ENCODE measurements at places on chromosomes 11 and 22.

- DNase-seq: no peak
Observed at GRCh38 chr22:26585104-26585790, 4.7 kb downstream of the TPST2 start.

DNA sequence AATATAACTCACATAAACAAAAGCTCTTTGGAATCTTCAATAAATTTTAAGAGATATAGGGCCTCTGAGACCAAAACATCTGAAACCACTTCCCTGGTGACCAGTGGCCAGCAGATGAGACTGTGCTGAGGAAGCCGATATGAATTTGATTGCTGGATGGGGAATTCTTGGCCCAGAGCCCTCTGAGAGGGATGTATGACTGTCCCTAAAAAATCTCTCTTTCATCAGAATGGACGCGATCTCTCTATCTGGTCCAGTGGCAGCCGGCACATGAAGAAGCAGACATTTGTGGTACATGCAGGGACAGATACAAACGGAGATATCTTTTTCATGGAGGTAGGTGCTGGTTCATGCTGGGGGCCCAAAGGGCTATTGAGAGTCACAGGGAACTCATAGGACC is 37.5 kb downstream of the MYBPC3 start:
- DNase-seq: no peak

DNA sequence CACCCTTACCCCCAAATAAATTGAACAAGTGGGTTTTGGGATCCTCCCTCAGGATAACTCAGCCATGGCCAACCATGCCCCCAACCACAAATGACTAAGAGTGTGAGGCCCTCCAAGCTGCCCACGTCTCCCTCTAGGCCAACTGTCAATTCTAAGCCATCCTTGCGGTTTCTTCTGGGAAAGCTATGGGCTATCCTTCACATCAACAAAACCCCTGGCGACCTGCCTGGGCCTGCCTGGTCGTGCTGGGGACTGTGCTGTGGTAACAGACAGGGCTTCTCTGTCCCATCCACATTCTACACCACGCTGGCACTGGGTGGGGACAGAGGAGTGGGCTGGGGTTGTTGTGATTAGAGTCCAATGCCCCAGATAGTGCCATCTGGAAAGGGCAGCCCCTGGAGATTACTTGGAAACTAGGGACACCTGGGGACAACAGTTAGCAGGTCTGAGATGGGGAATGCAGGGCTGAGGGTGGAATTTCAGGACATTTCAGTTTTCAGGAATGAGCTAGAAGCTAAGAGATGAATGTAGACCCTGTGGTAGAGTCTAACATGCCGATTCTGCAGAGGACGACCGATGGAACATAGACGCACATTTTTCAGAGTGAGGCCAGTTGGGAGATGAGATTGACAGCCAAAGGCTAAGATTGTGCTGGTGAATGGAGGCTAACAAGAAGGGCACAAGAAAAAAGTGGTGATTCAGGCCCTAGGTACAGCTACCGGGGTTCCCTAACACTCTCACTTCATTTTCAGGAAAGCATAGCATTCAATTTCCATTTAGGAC is 131.9 kb downstream of the RASSF10 start:
- no peak for DNase-seq

- no peak for DNase-seq
Observed at GRCh38 chr11:93728792-93729128, 12.5 kb downstream of the TAF1D start.

- DNase-seq: no peak
Observed at GRCh38 chr11:130510407-130511006, 62.1 kb downstream of the ADAMTS15 start.

GRCh38 chr22:39215070-39215396 is 29.7 kb downstream of the PDGFB start:
- DNase-seq: no peak

DNA sequence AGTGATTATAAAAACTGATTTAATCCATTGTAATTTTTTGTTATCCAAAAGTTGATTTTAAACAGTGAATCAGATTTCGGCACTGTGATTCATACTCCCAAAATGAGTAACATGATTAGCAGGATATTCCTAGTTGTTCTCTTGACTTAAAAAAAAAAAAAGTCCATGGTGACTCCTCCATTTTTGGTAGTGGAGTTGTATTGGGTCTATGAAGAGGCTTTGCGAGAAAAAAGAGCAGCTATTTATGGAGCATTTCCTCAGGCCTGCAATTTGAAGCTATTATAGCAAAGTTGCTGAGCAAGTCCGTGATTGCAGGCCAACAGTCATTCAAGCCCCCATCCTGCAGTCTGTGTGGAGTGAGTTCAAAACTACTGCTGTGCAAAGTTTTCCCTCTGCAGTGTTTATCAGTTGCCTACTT is 28.8 kb downstream of the YAP1 start:
- no peak for DNase-seq

DNA sequence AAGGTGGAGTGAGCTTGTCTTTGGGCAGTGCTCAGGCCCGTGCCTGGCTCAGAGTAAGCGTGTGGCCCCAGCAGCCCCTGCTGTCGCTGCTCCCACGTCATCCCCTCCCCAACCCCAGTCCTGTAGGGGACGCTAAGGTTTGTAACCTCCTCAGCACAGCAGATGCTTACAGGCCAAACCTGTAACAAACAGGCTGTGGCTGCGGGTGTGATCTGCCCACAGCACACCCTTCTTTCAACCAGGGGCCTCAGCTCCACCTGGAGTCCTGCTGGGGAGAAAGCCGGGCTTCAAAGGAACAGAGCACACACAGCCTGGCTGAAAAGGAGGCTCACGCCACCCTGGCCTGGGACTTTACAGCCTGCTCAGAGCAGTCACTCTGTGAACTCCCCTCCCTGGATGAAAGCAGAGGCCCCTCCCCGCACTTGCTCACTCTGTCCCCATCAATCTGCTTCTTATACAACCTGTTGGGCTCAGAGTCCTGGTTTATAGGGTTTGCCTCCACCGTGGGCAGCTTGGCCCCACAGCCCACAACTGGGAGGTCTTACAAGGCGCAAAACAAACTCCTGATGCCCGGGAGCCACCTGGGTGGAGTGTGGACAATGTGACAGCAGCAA is 54.3 kb downstream of the SCUBE1 start:
- DNase-seq: no peak

DNA sequence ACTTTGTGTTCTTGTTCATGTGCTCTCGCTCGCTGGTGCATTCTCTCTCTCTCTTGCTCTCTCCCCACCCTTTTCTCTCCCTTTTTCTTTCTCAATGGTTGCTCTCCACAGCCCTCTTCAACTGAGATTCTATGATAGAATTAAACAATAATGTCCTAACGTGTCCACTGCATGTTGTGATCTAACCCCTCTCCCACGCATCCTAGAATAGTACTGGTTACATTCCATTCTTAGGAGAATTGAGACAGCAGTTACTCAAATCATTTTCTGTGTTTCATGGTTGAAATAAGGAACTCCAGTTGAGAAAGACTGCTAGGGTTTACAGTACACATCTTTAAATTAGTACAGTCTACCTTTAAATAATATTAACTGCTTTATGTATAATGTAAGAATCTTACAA is 318.1 kb upstream of the PITPNB start:
- no peak for DNase-seq

GRCh38 chr11:19589567-19590260 is 122.9 kb upstream of the NAV2 start:
- DNase-seq: no peak

- DNase-seq: no peak
Observed at GRCh38 chr11:95100856-95101507, 11.3 kb downstream of the ENDOD1 start.

GRCh38 chr22:46758867-46759290 is 3.6 kb upstream of the TBC1D22A start:
- DNase-seq: peak; percentile 66

GRCh38 chr11:80816966-80817365 is 1376.1 kb upstream of the TENM4 start:
- DNase-seq: no peak

DNA sequence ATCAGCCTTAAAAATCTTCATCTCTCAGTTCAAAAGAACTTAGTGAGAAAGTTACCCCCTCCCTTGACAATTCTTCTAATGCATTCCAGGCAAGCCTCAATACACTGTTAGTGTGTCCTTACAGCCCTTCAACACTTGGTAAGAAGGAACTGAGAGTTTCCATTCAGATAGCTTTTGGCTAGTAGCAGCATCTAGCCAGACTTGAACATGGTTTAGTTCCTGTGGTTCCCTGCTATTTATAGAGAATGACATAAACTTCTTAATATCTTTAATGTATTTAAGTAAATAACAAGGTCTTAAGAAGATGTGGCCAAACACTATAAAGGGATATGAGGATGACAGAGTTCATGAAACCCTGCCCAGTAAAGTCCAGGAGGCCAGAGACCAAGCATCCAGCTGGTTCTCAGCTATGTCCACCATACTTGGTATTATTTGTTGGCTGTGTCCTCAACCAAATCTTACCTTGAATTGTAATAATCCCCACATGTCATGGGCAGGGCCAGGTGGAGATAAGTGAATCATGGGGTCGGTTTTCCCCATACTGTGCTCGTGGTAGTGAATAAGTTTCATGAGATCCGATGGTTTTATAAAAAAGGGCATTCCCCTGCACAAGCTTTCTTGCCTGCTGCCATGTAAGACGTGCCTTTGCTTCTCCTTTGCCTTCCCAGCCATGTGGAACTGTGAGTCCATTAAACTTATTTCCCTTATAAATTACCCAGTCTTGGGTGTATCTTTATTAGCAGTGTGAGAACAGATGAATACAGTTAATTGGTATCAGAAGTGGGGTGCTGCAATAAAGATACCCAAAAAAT is 132.4 kb downstream of the LARGE1 start:
- no peak for DNase-seq

GRCh38 chr11:67410369-67410831 is 5.1 kb upstream of the CARNS1 start:
- DNase-seq: no peak

GRCh38 chr11:93542811-93543229 is 371 bp downstream of the SMCO4 start:
- DNase-seq: peak; percentile 53

- no peak for DNase-seq
Observed at GRCh38 chr11:67680696-67681470, 6.5 kb upstream of the ALDH3B2 start.

DNA sequence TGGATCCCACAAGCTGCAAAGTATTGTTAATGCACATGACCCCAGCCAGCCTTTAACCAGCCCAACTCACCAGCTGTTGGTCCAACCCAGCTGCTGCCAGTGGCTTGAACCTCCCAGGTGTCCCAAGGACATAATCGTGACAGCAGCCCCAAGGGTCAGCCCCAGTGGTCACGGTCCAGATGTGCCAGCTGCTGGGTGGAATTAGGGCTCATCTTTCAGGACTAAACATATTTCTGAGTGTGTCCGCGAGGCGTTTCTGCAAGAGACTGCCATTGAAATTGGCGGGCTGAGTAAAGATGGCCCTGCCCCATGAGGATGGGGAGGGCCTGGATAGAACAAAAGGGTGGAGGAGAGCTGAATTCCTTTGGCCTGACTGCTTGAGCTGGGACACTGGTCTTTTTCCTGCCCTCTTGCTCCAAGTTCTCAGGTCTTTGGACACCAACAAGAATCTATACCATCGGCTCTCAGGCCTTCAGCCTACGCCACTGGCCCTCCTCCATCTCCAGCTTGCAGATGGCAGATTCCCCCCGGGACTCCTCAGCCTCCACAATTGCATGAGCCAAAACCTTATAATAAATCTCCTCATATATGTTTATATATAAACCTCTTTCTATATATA is 240.2 kb downstream of the MN1 start:
- DNase-seq: no peak

GRCh38 chr11:83156144-83156995 is 561 bp upstream of the PCF11 start:
- DNase-seq: peak; percentile 98

GRCh38 chr22:36369922-36370791 is 17.6 kb downstream of the MYH9 start:
- DNase-seq: no peak

DNA sequence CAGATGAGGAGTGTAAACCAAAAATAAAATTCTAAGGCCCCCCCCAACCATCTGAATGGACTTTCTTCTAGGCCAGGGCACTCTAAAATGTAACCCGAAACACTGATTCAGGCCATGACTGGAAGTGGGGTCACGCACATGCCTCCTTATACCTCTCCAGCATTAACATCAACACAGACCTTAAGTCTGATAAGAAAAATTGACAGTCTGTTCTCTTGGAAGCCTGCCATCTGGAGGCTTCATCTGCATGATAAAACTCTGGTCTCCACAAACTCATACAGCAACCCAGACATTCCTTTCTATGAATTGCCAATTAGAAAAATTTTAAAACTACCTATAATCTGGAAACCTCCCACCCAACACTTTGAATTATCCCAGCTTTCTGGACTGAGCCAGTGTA is 3.9 kb upstream of the SERGEF start:
- DNase-seq: no peak

DNA sequence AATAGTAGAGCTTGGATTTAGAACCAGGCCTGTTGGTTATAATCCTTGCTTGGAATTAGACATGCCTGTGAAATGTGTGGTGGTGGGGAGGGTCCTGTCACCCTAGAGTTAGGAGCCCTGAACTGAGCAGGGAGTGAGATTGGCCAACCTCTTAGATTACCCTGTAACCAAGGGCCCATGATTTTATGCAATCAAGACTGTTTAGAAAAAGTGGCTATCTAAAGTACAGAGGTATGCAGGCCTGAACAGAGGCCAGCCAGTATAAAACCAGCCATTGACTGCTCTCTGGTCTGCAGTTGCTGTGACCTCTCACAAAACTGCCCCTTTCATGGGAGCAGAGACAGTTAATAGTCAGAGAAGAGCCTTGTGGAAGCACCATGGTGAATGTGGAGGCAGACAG is 36.2 kb downstream of the SERPINH1 start:
- no peak for DNase-seq

GRCh38 chr11:128174465-128175291 is 412.7 kb downstream of the ETS1 start:
- no peak for DNase-seq

DNA sequence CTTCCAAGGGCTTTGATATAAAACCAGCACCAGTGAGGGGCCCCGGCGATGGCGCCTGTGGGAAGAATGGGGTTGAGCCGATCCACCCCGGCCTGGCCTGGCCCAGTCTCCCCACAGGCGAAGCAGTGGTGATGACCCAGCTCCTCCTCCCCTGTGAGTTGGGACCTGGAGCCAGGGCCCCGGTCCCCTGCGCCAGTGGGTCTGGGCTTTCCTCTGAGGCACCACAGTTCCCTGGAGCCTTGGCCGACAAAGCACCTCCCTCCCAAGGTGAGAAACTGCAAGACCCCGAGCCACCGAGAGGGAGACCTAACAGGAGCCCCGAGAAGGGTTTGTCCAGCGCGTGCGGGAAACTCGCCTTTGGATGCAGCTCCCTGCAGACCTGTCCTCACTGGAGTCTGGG is 942.9 kb downstream of the BRD1 start:
- DNase-seq: no peak

- DNase-seq: no peak
Observed at GRCh38 chr11:63599211-63600122, 14.8 kb downstream of the PLAAT3 start.

GRCh38 chr11:103257360-103257759 is 148.1 kb downstream of the DYNC2H1 start:
- no peak for DNase-seq

DNA sequence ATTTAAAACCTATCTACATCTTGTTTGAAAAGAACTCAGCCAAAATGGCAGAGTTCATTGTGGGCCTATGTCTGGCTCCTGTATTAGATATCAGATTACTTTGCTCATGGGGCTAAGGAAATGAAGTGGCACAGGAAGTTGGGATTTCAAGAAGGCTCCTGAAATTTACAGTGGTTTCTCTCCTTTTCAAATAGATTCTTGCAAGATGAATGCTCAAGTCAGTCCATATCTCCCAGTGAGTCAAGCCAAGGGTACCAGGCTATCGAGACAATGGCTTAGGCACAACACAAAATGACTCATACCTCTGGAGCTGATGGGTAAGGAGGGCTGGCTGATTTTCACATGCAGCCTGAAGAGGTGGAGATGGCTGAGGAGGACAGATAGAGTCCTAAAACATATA is 24.1 kb upstream of the APOA1 start:
- no peak for DNase-seq

- no peak for DNase-seq
Observed at GRCh38 chr11:43723617-43724016, 43.1 kb downstream of the HSD17B12 start.
